AG09319 (cell line): ENCODE measurements at places on chromosomes 12 and 14.

DNA sequence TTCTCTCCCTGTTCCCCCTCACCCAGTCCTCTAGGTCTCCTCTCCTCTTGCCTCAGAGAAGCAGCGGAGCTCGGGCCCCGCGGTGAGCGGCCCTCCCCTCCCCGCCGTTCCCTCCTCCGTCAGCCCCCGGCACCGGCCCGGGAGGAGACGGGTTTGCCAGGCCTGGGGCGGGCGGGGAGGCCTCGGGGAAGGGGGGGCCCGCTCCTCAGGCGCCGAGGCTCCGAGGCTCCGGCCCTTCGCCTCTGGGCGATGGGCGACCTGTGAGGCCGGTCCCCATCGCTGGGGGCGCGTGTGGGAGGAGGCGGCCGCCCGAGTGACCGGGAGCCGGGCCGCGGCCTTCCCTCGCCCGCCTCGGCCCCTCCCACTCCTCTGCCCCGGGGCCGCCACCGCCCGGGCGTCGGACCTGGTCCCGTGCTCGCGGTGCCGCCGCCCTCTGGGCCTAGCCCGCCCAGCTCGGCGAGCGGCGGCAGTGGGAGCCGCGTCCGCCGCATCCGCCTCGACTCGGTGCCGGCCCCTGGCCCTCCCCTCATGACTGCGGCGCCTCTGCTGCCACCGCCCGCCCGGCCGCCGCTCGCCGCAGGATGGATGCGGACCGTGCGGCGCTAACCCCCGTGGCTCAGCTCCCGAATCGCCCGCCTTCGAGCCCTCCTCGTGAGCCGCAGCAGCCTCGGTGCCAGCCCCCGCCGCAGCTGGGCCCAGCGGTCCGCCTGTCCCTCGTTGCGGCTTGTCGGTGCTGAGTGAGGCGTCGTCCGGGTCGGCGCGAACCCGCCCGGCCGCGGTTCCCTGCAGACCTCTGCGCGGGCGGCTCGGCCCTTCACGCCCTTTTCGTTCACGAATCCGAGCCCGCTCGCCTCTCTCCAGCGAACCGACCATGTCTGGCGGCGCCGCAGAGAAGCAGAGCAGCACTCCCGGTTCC lies 574 bp downstream of the WNK1 start:
- peak; percentile 16 for DNase-seq

DNA sequence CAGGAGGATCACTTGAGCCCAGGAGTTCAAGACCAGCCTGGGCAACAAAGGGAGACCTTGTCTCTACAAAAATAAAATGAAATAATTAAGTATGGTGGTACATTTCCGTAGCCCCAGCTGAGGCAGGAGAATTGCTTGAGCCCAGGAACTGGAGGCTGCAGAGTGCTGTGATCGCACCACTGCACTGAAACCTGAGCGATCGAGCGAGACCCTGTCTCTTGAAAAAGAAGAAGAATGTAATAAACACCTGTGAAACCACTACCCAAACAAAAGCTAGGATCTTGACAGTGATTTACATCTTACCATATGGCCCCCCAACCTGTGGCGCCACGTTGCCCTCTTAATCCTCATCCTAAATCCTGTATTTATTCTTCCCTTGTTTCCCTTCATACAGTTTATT lies 5.7 kb upstream of the DTX1 start:
- DNase-seq, result no peak

- DNase-seq, result no peak
These were observed 13.6 kb upstream of the FOXN3 start for GRCh38 chr14:89430391-89431236.

GRCh38 chr14:34833549-34834523 lies 41.3 kb downstream of the BAZ1A start:
- DNase-seq, result no peak

GRCh38 chr14:102805941-102806340 lies 28.7 kb downstream of the TRAF3 start:
- no peak for DNase-seq

DNA sequence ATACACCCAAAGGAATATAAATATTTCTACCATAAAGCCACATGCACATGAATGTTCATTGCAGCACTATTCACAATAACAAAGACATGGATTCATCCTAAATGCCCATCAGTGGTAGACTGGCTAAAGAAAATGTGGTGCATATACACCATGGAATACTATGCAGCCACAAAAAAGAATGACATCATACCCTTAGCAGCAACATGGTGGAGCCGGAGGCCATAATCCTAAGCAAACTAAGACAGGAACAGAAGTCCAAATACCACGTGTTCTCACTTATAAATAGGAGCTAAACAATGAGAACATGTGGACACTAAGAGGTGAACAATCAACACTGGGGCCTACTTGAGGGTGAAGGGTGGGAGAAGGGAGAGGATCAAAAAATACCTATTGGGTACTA lies 198.5 kb downstream of the BMP4 start:
- DNase-seq, result no peak

DNA sequence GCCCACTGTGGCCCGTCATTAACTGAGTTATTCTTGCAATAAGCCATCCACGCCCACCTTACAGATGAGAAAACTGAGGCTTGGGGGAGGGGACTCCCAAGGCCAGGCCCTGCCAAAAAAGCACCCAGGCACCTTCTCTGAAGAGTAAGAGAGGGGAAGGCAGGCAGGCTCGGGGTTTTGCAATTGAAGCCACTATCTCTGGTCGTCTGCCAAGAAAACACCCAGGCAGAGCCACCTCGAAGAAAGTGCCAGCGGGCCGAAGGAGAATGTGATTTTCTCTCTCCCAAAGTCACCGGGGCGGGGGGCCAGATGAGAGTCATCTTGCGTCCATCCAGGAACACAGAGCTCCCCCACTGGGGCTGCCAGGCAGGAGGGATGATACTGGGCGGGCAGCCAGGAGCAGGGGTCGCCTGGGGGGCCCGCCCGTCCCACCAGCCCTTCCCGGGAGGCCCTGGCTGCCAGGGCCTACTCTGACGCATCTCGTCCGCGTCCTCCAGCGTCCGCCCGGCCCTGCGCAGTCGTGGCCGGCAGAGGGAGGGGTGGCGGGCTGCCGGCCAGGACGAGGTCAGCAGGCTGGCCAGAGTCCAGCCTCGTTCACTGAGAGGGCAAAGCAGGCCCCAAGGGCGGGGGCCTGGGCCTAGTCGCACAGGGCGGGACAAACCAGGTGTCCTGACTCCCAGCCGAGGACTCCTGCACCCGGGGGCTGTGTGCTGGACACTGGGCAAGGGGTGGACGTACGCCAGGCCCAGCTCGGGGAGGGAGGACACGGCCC lies 74.3 kb downstream of the RFLNA start:
- DNase-seq, result peak; percentile 85

GRCh38 chr14:30875788-30876053 lies 1.4 kb downstream of the COCH start:
- no peak for DNase-seq

DNA sequence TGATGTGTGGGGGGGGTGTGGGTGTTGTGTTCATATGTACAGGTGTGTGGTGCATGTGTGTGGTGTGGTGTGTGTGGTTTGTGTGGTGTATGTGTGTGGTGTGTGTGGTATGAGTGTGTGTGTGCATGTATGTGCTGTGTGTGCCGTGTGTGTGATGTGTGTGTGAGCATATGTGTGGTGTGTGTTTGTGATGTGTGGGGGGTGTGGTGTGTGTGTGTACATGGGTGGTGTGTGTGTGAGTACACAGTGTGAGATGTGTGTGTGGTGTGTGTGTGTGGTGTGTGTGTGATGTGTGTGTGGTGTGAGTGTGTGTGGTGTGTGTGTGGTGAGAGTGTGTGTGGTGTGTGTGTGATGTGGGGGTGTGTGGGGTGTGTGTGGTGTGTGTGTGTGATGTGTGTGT lies 24.5 kb upstream of the CMKLR1 start:
- no peak for DNase-seq

- no peak for DNase-seq
These were observed 4.3 kb downstream of the SLC16A7 start for GRCh38 chr12:59600171-59600570.

- DNase-seq, result no peak
These were observed 84.6 kb downstream of the SETD3 start for GRCh38 chr14:99395909-99396530.

- no peak for DNase-seq
These were observed 25.4 kb downstream of the HSPB8 start for GRCh38 chr12:119204131-119204530.

- no peak for DNase-seq
These were observed 62.9 kb downstream of the CCDC91 start for GRCh38 chr12:28253161-28253641.
